ENCODE measurements at places on chromosomes 7 and 10. TPM values are rescaled to one million over a fixed set of nuclear protein-coding genes. Genes with fewer than 3 reads are reported as not detected.

Gene CTTNBP2
- total RNA-seq: 13.1 TPM

Gene TUBAL3
- total RNA-seq: 0.16 TPM

Gene PAX4
- not detected for total RNA-seq

Gene KLF14
- total RNA-seq: 0.32 TPM

Gene CYTH3
- 28.9 TPM for total RNA-seq

Gene PLXNA4
- 6.5 TPM for total RNA-seq

Gene ZNF786
- total RNA-seq: 6.8 TPM

Gene MACROH2A2
- total RNA-seq: 15.2 TPM

Gene GPR141
- 3.1 TPM for total RNA-seq

Gene AQP1
- total RNA-seq: 70.9 TPM

Gene HGF
- total RNA-seq: 42.7 TPM

Gene PDZD8
- total RNA-seq: 28.2 TPM

Gene AKR1D1
- not detected for total RNA-seq

Gene FAM25C
- total RNA-seq: not detected

Gene ABLIM1
- 71.3 TPM for total RNA-seq

Gene TNPO3
- 45.9 TPM for total RNA-seq

Gene AP1S1
- total RNA-seq: 40.8 TPM

Gene PNLIPRP3
- not detected for total RNA-seq

Gene ARPC1B
- 84.4 TPM for total RNA-seq

Gene SLC25A40
- 40.9 TPM for total RNA-seq

Gene ARMH3
- total RNA-seq: 13.4 TPM

Gene TAF3
- total RNA-seq: 3.8 TPM

Gene TAC1
- 1.7 TPM for total RNA-seq

Measured in urinary bladder (tissue), 4 donors.